ENCODE measurements at places on chromosomes 5 and 9.
A peak's percentile ranks its signal among the peaks of the same experiment; 100 is the strongest.

DNA sequence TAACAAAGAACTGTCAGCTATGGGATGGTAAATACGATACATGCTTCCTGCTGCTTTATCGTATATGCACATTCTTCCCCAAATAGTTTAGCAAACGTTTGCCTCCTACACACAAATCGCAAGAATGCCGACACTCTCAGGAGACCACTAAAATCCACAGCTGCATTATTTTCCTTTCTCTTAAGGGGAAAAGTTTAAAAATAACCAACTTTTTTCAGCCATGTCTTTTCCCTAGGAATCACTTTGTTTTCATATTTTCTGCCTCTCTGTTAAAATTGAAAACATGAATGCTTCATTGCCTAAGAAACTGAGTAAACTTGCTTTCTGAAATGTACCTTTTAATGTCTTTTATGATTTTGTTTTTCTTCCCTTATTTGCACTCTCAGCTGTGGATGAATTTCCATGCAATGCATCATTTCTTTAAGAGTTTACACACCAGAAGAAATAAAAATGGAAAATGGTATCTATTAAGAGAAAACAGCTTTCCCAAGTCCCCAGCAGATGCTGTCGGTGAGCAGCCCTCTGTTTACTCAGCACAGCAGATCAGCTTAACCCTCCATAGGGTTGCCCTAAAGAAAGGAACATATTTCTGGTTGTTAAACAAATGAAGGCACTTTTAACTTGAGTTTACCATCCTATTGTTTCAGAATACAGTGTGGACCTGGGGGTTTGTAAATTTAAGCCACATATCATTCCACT is 66.2 kb downstream of the IZUMO3 start:
- no peak for DNase-seq

GRCh38 chr9:2198956-2199635 is 183.9 kb downstream of the SMARCA2 start:
- no peak for DNase-seq

- DNase-seq, result no peak
Measured at GRCh38 chr9:127778280-127779135, at the start of gene SH2D3C. Gene SH2D3C (minus strand): TSS chr9:127778666. CDS start chr9:127778627, 39 bp downstream.

GRCh38 chr9:133782157-133783130 is 44.3 kb upstream of the SARDH start:
- peak; percentile 67 for DNase-seq

GRCh38 chr5:110908848-110909247 is 162.7 kb upstream of the TSLP start:
- no peak for DNase-seq

DNA sequence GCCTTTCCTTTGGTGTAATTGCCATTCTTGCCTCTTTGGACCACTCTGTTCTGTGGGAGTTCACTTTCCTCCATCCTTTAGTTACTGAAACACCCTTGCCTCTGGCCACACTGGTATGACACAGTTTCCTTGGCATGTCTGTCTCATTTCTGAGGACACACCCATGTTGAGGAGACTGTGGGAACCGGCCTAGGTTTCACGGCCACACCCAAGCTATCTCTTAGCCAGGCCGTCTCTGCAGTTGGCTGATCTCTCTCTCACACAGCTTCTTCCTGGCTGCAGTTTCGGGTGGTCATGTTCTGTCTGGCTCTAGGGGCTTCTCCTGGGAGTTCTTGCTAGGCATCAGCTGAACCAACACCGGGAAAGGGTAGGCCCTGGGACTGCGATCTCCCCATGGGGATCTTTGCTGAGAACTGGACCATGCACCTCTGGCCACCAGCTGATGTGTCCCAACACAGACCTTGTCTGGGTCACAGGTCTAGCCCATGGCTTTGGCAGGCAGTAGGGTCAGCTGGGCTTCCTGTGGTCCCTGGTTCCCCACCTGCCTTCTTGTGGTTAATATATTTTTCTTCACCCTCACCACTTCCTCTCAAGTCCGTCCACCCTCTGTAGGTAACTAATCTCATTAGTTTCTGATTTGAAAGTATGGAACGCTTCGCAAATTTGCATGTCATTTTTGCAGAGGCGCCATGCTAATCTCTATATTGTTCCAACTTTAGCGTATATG is 24.9 kb downstream of the ARHGEF37 start:
- peak; percentile 79 for DNase-seq

DNA sequence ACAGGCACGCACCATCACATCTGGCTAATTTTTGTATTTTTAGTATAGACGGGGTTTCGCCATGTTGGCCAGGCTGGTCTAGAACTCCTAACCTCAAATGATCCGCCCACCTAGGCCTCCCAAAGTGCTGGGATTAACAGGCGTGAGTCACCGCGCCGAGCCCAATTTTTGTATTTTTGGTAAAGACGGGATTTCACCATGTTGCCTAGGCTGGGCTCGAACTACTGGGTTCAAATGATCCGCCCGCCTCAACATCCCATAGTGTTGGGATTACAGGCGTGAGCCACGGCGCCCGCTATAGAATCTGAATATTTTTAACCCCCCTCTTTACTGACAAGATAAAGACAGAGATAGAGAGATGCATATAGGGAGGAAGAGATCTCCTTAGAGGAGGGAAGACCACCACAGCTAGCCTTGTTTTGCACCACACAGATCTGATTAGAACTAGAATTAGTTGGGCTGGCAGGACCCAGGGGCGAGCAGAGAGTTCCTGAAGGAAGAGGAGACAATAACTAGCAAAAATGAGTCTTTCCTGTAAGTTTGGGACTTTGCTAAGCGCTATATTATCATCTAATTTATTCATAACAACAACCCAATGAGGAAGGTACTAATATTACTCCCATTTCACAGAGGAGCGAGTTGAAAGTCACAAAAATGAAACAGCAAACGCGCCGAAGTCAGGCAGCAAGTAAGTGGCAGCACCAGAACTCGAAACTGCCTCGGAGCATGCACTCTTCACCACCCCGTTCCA is 1.5 kb upstream of the ANKHD1 start:
- DNase-seq, result no peak

DNA sequence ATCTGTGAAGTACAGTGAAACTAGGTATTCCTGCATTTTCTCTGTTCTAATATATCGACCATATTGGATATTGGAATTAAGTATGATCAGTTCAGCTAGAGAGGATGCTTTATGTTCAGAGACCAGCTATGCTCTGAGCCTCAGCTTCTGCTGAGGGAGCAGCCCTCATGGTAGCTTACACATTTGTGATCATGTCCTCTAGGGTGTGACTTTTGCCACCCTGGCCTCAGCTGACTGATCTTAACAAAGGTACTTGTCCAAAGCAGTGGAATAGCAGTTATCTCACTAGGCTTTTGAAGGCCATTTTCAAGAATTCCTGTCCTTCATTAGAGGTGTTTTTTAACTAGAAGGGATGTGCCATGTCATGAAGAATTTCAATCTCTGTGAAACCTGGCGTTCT is 9.3 kb downstream of the SCAMP1 start:
- DNase-seq, result no peak

DNA sequence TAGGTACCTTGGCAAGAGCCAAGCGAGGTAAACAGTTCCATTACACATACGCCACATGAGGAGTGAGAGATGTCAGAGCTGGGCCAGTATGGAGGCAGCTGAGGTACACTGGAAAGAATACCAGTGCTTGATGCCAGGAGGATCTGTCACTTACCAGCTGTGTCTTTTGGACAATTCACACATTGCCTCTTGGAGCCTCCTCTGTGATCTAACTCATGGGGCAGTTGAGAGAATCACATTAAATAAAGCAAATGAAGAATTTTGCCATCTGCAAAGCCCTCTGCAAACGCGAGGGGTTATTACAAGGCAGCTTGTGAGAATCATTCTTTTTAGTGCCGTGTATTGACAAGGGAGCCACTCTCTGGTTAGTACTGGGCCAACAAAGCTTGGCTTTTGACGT is 429.7 kb upstream of the KLF4 start:
- DNase-seq, result no peak

DNA sequence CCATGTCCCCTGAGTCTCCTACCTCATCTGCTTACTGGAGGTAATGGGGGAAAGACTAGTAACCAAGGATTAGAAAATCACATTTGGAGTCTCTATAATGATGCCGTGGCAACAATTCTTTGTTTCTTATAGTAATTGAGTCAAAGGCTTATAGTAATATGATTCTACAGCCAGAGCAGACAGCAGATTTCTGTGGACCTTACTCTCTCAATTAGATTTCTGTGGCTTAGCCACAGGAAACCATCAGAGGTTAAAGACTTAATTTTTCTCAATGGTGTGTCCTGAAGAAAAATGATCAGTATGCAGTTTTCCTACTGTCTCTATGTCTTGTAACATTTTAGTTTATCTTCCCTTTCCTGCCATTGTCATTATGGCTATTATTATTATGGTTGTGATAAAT is 59.3 kb upstream of the CD180 start:
- no peak for DNase-seq

Measured in right atrium auricular region (tissue), 2 donors.